ENCODE measurements at places on chromosomes 7 and 10.

DNA sequence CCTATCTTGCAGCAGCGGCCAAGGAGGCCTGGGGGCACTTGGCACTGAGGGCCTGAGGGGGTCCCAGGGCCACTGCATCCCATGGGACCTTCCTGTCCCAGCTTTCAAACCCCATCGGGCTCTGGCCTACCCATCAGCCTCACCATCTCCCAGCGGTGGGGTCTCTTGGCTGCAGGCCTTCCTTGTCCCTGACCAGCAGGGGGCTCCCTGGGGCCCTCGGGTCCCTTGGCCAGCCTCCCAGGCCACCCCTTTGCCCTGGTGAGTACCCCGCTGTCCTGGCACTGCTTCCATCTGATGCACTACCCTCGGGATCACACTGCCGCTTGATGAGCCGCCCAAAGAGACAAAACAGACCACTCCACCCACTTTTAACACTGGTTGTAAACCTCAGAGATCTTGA, 43.5 kb downstream of the YKT6 start:
- no peak for DNase-seq
- H3K4me3 ChIP-seq: no peak overlapping the region
- H3K4me1 ChIP-seq: peaks cover 4% of the 10 kb centered on the region
- no peaks in the 10 kb centered on the region for H3K27me3 ChIP-seq
- H3K27ac ChIP-seq: no peak overlapping the region

- no peak overlapping the region for H3K4me3 ChIP-seq
- peaks cover 8% of the 10 kb centered on the region for H3K4me1 ChIP-seq
- H3K36me3 ChIP-seq: no peaks in the 10 kb centered on the region
- no peak for DNase-seq
- no peaks in the 10 kb centered on the region for H3K27me3 ChIP-seq
- no peak overlapping the region for H3K27ac ChIP-seq
Observed at GRCh38 chr7:126489874-126490273, 762.9 kb downstream of the GRM8 start.

DNA sequence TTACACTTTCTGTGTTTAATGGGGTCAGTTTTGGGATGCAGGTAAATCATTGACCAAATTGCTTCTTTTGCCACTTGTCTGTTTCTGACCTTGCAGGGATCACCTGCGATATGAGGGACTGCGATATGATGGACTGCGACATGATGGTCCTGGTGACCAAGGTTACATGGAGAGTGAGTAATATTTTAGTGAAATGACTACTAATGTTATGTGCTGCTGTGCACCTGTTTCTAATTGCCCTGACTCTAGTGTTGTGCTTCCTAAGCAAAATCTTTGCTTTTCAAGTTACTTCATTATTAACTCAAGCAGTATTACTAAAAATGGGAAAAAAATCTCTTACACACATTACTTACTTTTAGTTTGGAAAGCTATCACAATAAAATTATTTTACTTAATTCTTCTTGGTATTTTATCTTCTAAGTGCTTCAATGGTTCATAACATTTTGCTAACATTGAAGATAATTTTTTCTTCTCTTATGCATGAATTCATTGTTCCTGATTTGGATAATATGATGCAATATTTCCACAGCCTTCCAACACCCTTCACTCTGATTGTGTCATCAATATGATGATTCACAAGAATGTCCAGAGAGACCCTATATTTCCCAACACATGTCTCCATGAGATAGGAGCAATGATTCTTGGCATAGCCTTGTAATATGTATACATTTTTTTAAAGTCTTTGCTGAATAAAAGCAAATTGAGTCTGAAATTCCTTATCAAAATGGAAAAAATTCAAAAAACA, 306.2 kb upstream of the AKR1E2 start:
- no peaks in the 10 kb centered on the region for H3K27me3 ChIP-seq
- H3K4me3 ChIP-seq: no peak overlapping the region
- no peaks in the 10 kb centered on the region for H3K4me1 ChIP-seq
- no peaks in the 10 kb centered on the region for H3K36me3 ChIP-seq
- DNase-seq: no peak
- no peak overlapping the region for H3K27ac ChIP-seq

DNA sequence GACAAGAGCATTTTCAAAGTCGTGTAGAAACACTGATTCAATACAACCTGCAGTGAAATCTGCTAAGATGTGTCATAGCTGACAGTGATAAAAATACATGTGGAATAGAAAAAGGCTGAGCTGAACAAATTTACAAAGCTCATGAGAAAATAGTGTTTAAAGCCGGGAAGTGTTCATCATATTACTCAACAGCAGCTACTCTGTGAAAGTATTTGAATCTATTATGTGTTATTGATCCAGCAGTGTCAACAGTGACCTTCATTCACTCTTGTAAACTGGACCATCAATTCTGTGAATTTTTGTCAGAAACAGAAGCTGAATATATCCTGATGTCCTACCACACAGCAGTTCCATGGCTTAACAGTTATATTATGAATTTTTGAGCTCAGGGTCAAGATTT, 11.6 kb downstream of the DYDC1 start:
- no peaks in the 10 kb centered on the region for H3K4me1 ChIP-seq
- no peaks in the 10 kb centered on the region for H3K27me3 ChIP-seq
- H3K27ac ChIP-seq: no peak overlapping the region
- DNase-seq: no peak
- H3K36me3 ChIP-seq: no peaks in the 10 kb centered on the region
- H3K4me3 ChIP-seq: no peak overlapping the region

DNA sequence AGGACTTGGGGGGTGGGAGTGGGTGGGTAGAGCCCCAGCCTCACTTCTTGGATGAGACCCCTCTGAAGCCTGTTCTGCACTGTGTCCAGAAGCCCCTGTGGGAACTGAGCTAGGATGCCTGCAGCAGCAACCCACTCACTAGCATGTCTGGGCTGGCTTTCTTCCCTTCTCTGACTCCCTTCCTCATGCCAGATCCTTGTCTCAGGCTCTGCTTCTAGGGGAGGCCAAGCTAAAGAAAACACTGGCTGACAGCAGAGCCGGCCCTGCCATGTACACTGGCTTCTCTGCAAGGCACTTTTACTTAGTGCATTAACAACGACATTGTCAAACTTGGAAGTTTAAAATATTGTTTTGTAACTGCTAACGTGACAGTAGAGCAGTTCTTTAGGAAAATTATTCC, 50.2 kb downstream of the ARHGAP22 start:
- no peaks in the 10 kb centered on the region for H3K36me3 ChIP-seq
- no peak overlapping the region for H3K27ac ChIP-seq
- DNase-seq: no peak

DNA sequence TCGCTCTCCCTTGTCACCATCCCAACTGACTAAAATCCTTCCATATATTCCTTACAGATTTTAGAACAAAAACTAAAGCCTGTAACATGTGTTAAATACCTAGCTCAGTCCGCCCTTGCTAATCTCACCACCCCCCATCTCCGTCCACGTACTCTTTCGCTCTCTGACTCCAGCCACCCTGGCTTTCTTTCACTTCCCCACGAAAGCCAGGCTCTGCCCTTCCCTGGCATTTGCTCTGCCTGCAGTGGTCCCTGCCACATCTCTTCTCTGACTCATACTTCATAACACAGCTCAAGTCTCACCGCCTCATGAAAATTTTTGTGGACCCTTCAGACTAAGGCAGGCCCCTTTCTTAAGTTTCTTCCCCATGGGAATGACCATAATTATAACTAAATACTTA, 11.7 kb upstream of the GPAM start:
- no peak overlapping the region for H3K27ac ChIP-seq
- no peak for DNase-seq
- no peak overlapping the region for H3K4me3 ChIP-seq

DNA sequence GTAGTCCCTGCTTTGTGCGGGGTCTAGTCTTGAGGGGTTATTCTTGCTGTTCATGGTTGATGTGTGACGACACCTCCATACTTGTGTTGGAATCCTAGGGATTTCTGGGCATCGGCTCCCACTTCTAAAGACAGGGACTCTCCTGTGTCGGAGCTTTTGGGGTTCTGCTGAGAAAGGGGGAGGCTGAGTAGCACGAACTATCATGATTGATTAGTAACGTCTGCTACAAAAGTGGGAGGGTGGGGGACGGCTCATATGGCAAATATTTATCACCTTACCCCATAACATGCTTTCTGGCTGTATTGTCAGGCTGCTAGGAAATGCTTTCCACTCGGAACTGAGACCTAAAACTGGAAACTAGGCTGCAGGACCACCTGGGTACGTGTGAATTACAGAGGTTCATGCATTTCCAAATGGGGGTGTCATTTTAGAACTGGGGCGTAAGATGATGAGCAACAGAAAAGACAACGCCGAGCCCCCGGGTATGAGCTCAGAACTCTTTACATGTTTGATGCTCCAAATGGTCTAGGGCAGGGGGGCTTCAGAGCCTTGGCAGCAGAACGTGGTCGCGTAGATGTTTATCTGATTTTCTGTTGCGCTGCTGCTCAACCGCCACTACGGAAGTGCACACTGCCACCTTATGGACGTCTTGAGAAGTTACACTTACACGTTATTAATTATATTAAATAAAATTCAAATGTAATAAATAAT, 15.1 kb upstream of the NME8 start:
- H3K4me1 ChIP-seq: no peaks in the 10 kb centered on the region
- no peaks in the 10 kb centered on the region for H3K36me3 ChIP-seq
- no peaks in the 10 kb centered on the region for H3K27me3 ChIP-seq
- no peak overlapping the region for H3K4me3 ChIP-seq

GRCh38 chr10:94098896-94099295, 105.2 kb downstream of the PLCE1 start:
- DNase-seq: no peak
- H3K4me3 ChIP-seq: no peak overlapping the region
- no peaks in the 10 kb centered on the region for H3K36me3 ChIP-seq
- H3K4me1 ChIP-seq: peaks cover 52% of the 10 kb centered on the region

DNA sequence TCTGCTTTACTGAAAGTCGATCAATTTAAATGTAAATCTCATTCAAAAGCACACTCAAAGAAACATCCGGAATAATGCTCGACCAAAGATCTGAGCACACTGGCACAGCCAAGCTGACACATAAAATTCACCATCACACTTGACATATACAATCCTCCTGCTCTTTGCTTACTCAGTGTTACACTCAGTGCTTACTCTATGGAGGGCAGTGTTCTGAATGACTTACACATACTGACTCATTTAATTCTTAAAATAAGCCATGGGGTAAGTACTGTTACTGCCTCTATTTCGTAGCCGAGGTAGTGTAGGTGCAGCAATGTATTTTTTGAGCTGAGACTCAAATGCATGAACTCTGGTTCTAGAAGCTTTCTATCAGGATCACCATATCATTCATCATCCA, 421.5 kb upstream of the LRRN3 start:
- no peak for DNase-seq
- H3K27me3 ChIP-seq: no peaks in the 10 kb centered on the region
- no peak overlapping the region for H3K4me3 ChIP-seq
- H3K27ac ChIP-seq: no peak overlapping the region
- no peaks in the 10 kb centered on the region for H3K4me1 ChIP-seq

DNA sequence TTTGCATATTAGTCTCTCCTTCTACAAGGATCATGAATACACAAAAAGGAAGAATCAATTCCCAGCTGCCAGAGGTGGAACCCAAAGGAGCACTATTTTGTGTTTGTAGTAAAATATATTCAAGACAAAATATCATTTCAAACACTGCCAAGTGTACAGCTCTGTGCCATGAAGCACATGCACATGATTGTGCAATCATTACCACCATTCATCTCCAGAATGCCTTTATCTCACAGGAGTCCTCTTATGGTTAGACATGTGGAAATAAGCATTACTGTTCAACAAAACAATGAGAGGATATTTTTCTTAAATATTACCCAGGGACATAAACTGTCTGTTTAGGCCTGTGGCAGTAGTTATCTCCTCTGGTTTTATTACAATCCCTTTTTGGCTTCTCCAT, 151.4 kb upstream of the PPP1R3A start:
- no peak for DNase-seq
- no peak overlapping the region for H3K27ac ChIP-seq
- H3K36me3 ChIP-seq: no peaks in the 10 kb centered on the region
- H3K27me3 ChIP-seq: no peaks in the 10 kb centered on the region

All from heart left ventricle (tissue), 16 donors.